RWPE2 (cell line): ENCODE measurements at places on chromosomes 1 and 21.

DNA sequence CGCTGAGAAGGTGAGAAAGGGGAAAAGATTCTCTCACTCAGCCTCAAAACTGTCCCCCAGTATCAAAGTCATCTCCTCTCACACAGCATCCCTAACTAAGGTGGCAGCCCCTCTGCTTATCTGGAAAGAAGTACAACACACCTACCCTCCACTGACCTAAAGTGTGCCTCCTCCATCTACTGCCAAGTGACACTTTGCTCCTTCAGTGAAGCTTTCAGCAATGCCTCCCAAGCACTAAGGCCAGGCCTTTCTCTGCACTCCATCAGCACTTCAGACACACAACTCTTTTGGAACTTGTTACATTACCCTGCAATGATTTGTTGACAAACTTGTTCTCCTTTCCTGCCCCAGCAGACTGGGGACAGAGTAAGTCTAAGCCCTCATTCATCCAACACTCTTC lies 1.4 kb downstream of the SH3BP5L start:
- no peak for DNase-seq

DNA sequence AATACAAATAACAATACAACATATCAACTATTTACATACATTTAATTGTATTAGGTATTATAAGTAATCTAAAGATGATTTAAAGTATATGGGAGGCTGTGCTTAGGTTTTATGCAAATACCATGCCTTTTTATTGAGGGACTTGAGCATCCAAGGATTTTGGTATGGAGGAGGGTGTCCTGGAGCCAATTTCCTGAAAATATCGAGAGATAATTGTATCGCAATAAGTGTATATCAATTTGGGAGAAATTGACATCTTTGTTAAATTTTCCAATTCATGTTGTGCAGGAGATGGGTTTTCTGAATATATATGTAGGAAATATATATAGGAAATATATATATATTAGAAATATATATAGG lies 63.5 kb downstream of the ATP1A1 start:
- no peak for DNase-seq

GRCh38 chr1:47725000-47725473 lies 272.1 kb downstream of the TRABD2B start:
- no peak for DNase-seq

GRCh38 chr1:158075078-158075477 lies 81.6 kb downstream of the KIRREL1 start:
- no peak for DNase-seq

DNA sequence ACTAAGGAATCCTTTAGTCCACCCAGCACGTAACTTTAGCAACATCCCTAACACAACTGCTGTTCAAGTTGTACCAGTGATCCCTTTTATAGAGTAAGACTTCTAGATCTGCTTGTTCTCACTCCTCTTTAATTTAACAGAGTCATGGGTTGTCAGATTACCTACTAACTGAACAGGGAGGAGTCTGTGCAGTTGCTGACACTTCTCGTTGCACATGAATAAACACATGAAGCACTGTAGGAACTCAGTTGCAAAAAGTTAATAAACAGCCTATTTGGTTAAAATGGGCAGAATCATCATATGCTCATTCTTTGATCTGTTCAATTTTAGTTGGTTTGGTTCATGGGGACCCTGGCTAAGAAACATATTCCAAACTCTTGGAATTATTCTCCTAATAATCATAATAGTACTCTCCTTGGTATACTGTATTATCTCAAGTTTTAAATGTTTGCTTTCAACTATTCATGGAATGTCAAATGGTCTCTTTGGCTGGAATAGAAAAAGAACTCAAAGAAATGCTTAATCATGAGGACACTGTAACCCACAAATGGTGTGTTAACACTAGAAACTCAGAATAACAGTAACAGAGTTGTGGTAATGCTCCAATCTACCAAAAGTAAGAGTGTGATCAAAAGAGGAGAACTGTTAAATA lies 15.6 kb downstream of the PLPPR5 start:
- no peak for DNase-seq

DNA sequence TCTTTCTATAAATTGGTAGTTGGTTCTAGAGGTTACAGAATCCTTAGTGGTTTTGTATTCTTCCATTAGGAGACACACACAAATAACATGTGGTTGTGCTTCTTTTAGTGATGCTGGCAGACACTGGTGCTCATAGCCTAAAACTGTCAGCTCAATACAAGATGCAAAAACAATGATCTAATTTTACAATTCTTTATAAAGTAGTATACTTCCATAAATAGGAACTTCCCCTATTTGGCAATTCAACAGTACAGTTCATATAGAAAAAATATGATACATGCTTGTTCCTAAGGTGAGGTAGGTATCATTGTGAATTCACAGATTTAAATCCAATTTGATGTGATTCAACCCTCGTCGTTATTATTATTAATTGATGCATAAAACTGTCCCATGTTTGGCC lies 20.8 kb upstream of the CCDC17 start:
- no peak for DNase-seq

DNA sequence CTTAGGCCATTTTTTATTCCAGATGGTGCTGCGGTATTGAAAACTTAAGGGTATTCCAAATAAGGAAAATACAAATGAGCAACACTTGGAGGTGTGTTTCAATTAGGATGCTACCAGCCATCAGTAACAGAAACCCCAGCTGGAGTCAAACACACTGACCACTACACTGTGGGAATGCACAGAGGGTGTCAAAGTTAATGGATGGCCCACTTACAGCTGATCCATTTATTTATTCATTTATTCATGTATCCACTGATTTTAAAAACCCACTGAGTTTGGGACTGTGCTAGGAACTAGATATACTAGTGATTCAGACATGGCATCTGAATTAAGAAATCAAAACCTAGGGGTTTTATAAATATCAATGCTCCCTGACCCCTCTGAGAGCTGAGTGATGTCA lies 24.5 kb upstream of the GJA5 start:
- DNase-seq = no peak

- DNase-seq = no peak
These were observed 207.1 kb downstream of the NUF2 start for GRCh38 chr1:163528710-163529348.

DNA sequence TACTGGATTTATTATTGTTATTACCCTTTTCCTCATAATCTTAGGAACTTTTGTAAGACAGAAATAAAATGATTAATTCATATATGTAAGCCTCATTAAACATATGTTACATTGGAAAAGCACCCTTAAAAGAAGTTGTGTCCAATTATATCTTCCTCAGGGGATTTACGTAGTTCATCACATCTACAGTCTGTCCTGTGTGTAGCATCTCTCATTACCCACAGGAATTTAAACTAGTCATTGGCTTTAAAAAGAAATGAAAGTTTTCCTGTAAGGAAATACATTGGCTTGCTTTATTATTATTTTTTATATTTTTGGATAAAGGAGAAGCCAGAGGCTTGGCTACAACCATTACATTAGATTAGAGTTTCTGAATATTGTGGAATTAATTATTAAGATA lies 56.1 kb downstream of the SWT1 start:
- DNase-seq = no peak

DNA sequence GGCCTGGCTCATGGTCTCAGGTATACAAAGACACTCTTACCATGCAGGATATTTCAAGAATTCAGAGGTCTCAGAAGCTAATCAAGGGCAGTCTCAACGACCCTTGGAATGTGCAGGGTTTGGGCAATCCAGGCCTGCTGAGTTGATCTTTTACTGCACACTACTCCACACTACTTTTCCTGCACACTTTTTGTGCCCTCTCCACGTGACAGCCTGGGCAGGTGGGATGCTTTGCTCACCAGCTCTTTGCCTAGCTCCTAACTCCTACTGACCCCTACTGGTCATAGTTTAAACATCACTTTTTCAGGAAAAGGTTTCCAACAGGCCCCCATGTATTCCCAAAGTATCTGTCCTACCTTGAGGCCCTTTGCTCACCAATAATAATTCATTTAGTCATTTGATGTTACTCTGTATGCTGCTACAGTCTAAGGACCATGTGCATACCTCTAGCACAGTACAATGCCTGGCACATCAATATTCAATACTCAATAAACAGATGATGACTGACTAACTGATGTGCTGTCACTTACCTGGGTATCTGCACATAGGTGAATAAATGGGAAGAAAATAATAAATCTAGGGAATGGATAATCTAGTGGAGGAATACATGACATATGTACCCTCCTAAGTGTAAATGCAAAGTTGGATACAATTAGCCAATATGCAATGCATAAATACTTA lies 9.6 kb downstream of the DUSP23 start:
- no peak for DNase-seq

DNA sequence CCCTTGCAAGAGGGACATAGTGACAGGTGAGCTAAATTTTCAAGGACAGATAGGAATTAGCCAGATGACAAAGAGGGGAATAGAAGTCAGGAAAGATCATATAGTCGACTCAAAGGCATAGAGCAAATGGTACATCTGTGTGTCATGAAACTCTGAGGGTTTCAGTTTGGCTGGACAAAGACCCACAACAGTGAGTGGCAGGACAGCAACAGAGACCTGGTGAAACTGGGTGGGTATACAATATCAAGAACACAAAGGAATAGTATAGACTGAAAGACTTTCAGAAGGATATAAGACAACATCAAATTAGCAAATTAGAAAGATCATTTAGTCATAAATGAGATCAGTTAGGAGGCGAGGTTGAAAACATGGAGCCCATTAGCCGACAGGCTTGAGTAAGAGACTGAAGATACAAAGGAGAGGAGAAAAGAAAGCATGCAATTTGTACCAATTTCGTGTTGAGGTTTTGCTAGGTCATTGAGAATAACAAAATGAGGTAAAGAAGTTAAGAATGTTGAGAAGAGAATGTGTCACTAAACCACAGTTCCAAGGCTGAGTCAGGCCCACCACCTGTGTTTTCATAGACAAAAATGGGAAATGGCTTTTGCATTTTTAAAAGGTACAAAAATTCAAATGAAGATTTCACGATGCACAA lies 213.8 kb downstream of the HHIPL2 start:
- no peak for DNase-seq

GRCh38 chr1:67342076-67342890 lies 34.6 kb downstream of the IL12RB2 start:
- DNase-seq = no peak

- DNase-seq = no peak
These were observed 8.0 kb upstream of the PLXNA2 start for GRCh38 chr1:208251911-208252835.
